ENCODE measurements at places on chromosomes 12 and 14.

GRCh38 chr12:2185751-2186341, 133.1 kb downstream of the CACNA1C start:
- no peak for DNase-seq

- DNase-seq: peak; percentile 53
These were observed 10.4 kb upstream of the GPR132 start for GRCh38 chr14:105075379-105076295.

- no peak for DNase-seq
These were observed 7.8 kb downstream of the GON7 start for GRCh38 chr14:93199031-93199430.

- no peak for DNase-seq
These were observed 321.1 kb downstream of the NPAS3 start for GRCh38 chr14:33259764-33260163.

DNA sequence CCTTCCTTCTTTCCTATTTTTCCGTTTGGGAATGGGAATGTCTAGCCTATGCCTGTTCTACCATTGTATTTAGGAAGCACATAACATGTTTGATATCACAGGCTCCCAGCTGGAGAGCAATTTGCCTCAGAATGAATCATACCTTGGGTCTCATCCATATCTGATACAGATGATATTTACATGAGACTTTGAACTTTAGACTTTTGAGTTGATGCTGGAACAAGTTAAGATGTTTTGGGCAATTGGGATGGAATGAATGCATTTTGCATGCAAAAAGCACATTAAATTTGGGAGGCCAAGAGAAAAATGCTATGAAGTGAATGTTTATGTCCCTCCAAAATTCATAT, 61.9 kb upstream of the BEGAIN start:
- DNase-seq: peak; percentile 65

DNA sequence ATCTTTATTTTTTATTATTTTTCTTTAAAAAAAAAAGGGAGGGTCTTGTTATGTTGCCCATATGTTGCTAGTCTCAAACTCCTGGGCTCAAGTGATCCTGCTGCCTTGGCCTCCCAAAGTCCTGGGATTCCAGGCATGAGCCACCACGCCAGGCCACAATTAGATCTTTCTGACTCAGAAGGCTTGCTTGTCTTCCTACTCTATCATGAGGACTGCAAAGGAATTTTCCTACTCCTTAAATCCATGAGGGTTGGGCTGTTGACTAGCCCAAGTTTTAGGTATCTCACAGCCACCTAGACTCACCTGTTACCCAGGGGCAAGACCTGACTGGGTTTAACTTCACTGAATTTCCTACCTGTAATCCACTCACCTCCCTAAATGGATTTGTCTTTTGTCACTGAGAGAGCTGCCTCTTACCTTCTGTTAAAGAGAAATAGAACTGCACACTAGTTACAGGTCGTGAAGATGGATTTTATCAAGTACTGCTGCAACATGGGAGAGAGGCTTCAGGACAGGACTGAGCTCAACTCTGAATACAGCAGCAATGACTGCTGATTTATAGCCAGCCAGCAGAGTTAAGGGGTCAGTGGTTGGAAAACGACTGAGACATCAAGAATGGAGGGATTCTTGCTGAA, 72.3 kb downstream of the B4GALNT3 start:
- DNase-seq: no peak

DNA sequence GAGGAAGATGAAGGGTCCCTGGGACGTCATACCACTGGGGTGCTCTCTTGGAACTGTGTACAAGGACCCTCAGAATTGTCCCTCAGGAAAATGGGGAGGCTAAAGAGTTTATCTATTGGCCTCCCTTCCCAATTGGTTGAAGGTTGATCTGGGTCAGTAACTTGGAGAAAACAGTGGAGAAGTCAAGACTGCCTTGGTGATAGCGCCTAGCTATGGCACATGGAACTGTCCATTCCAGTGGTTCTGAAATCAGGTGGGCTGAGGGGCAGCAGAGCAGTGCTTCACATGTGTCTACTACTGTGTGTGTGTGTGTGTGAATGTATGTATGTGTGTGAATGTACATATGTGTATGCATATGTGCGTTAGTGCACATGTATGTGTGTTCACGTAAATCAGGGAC, 316.1 kb downstream of the AACS start:
- DNase-seq: no peak

GRCh38 chr14:24067133-24068082, 4.0 kb upstream of the CPNE6 start:
- no peak for DNase-seq

DNA sequence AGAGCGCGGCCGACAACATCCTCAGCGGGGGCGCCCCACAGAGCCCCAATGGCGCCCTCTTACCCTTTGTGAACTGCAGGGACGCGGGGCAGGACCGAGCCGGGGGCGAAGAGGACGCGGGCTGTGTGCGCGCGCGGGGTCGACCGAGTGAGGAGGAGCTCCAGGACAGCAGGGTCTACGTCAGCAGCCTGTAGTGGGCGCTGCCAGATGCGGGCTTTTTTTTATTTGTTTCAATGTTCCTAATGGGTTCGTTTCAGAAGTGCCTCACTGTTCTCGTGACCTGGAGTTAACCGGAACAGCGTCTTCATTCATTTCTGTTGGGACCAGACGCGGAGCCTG, 103.8 kb upstream of the FKBP4 start:
- DNase-seq: no peak

- DNase-seq: peak; percentile 32
These were observed 86.5 kb downstream of the PPM1H start for GRCh38 chr12:62848418-62848817.

DNA sequence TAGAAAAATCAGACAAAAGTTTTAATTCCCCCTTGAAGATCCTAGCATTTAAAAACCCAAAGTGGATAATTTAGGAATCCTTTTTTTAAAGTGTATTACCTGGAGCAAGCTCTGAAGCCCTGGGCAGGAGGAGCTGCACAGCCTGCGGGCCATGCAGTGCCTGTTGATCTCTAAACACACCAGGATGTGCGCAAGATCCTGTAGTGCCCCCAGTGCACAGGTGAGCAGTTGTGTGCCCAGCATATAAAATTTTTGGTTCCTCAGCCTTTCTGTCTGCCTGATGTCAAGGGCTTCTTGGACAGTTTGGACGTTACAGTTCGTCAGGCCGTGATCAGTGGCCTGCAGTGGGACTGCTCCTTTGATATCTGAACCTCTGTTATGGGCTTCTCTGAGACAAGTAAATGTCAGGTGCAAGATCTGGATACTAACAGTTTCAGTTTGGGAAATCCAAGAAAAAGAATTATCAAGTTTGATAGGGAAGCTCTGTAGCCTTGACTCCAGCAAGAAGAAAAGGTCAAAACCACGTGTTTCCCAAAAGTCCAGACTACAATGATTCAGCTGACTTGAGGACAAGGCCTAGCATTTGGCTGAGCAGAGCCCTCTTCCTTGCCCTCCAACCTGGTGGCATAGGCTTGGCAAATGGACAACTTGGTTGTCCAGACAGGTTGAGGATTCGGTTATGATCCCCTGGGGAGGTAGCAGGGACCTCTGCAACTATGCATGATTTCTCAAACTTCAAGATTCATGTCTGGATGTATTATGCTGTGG, 1.0 kb downstream of the ATXN7L3B start:
- DNase-seq: peak; percentile 16

DNA sequence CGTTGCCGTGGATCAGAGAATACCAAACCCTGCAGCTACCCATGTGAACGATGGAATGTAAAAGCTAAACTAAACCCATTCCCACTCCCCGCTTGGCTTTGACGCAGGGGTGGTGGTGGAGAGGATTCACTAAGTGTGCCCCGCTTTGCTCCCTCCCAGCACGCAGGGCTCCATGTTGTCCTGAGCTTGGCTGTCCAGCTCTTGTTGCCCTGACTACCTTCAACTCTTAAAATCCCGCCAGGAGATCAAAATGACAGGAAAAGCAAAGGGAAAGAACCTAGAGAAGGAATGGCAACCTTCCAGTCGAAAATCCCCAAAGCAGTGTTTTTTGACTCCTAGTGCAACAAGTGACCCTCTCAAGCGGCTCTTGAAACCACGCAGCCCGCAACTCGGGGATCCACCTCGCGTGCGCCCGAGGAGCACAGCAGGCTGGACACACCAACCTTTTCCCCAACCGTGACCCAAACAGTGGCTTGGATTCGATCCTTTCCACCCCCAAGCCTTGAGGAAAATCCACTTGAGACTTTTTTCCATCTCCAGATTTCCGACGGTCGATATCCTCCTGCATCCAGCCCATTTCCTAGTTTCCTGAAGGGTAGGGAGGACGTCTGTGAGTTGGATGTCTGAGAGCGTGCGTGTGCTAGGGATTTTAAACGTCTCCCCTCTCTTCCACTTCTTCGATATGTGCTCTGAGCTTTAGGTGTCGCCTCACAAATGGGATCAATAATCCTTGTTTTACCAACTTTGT, 1.4 kb downstream of the SYT10 start:
- no peak for DNase-seq

- no peak for DNase-seq
These were observed 187.4 kb downstream of the EFCAB11 start for GRCh38 chr14:89767131-89767530.

- no peak for DNase-seq
These were observed 2.6 kb upstream of the C14orf180 start for GRCh38 chr14:104576970-104577332.

GRCh38 chr12:30457621-30458289, 237.9 kb downstream of the IPO8 start:
- DNase-seq: peak; percentile 82

- no peak for DNase-seq
These were observed 23.4 kb upstream of the GLIPR1 start for GRCh38 chr12:75457191-75457590.

DNA sequence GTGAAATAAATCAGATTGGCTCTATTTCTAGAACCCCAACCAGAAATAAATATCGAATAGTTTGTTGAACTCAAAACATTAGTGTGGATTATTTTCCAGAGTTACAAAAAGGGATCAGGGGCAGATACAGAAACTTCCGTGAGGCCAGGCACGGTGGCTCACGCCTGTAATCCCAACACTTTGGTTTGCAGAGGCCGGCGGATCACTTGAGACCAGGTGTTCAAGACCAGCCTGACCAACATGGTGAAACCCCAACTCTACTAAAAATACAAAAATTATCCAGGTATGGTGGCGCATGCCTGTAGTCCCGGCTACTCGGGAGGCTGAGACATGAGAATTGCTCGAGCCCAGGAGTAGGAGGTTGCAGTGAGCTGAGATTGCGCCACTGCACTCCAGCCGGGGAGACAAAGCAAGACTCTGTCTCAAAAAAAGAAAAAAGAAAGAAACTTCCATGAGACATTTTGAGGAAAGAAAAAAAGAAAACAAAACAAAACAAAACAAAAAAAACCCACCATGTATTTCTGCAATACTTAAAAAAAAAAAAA, 2.1 kb downstream of the FBXO21 start:
- no peak for DNase-seq

DNA sequence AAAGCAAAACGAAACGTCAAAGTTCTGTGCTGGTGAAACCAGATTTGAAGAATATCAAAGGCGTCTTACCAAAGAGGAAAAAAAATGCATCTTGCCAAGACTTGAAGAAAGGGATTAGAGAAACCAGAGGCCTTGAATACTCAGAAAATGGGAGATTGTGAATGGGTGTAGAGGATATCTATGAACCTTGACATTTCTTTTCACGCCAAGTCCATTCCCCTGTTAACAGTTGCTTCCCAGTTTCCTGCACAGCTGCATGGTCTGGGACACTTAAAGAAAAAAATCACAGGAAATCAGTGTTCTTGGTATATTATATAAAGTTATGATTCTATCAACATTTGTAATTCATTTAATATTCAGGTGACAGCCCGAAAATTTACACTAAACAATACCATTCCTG, 1.4 kb upstream of the GTF2A1 start:
- DNase-seq: no peak

DNA sequence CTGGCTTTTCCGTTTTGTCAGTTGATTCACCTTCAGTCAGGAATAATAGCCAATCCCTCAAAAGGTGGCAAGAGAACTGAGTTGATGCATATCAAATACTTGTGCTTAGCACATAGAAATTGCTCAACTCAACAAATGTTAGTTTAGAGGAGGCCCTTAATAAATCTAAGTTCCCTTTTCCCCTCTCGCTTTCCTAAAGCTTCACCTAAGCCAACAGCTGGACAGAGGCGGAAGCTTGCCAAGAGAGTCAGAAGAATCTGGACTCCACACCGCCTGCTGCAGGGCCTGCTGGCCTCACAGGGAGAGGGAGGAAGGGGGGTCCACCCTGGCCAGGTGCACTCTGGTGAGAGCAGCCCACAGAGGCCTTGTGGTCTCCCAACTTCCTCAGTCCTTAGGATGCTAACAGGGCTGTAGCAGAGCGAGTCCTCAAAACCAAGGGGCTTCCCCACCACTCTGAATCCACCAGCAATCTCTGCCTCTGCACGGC, 213.1 kb downstream of the CHST11 start:
- peak; percentile 67 for DNase-seq

DNA sequence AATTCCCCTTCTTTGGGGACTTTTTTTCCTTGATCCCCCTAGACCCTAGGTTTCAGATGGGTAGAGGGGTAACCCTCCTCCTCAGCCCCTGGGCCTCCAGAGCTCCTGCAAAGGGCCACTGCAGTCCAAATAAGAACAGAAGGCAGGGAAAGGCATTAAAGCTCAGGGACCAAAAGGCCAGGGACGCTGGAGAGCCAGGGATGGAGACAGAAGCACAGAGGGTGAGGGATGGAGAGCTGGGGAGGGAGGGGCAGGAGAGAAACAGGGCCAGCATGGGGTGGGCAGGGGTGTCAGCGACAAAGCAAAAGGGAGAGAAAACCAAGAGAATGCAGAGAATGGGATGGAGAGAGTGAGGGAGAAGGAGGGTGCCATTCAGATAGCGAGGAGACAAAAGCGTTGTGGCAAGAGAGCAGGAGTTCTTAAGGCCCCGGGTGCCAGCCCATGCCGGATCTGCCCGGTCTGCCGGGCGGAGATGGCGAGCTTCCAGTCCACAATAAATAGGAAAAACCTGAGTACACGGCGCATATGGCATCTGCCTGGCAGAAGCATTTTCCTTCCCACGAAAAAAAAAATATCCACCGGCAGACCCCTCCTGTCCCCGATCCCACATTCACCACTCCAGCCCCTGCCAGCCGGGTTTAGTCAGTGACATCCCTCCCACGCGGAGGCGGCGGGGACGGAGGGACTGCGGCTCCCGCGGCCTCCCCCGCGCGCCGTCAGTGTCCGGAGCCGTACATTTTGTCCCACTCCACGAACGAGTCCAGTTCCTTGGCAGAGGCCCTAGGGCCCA, 28.6 kb downstream of the FIGNL2 start:
- DNase-seq: no peak

DNA sequence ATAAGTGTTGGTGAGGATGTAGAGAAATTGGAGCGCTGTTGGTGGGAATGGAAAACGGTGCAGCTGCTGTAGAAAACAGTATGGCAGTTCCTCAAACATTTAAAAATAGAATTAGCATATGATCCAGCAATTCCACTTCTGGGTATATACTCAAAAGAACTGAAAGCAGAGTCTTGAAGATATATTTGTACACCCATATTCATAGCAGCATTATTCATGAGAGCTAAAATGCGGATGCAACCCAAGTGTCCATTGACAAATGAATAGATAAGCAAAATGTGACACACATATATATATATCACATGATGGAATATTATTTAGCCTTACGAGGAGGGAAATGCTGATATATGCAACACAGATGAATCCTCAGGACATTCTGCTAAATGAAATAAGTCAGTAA, 84.7 kb upstream of the CEP83 start:
- no peak for DNase-seq

All from fibroblast of the aortic adventitia (primary cell).